Mesenteric fat pad (tissue), 1 donor: ENCODE measurements at places on chromosomes 6 and 20.

DNA sequence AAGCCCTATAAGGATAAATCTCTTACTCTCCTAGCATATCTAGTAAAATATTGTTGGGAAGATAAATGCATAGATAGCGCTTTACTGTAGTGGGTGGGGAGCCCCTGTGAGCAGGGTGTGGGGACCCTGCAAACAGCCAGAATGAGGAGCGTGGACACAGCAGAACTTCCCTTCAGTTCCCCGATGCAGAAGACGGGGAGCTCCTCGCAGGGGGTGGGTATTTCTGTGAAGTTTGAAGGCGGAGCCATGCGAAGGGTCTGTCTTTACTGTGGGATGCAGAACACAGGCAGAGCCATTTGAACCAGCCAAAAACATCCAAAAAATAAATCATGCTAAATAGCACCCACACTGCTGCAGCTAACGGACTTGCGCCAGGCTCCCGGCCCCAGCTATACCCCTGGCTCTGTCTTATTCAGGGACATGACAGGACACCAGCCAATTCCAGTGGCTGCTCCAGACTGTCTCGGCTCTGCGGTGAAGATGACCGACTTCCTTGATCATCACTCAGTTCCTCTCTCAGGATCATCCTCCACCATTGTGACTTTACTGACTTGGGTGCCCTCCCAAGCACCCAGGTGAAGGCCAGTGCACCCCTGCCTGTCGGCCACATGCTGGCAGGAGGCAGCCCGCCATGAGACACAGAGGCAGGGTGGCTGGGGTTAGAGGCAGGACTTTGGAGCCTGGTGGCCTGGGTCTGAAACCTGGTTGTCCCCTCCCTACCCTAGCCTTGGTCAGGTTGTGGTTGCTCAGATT, 134.5 kb downstream of the SMOC2 start:
- DNase-seq, result no peak

- DNase-seq, result no peak
Measured at GRCh38 chr6:80742481-80742880, 636.0 kb downstream of the BCKDHB start.

DNA sequence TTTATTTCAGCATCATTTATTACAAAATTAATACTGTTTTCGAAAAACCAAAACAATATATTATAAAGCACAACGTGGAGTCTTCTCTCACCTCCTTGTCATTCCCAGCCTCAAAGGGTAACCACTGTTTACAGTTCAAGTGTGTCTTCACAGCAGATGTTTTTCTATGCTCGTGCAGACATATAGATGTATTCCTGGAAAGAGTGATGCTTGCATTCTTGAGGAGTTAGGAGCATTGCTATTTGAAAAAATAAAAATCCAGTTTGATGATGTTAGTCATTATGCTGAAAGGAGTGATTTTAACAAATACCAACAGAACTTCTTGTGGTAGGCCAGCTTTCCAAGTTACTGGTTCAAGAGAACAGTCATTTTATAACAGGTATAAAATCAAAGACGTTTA, 234.9 kb downstream of the BCKDHB start:
- no peak for DNase-seq

- no peak for DNase-seq
Measured at GRCh38 chr6:11968241-11968806, 43.8 kb upstream of the HIVEP1 start.

DNA sequence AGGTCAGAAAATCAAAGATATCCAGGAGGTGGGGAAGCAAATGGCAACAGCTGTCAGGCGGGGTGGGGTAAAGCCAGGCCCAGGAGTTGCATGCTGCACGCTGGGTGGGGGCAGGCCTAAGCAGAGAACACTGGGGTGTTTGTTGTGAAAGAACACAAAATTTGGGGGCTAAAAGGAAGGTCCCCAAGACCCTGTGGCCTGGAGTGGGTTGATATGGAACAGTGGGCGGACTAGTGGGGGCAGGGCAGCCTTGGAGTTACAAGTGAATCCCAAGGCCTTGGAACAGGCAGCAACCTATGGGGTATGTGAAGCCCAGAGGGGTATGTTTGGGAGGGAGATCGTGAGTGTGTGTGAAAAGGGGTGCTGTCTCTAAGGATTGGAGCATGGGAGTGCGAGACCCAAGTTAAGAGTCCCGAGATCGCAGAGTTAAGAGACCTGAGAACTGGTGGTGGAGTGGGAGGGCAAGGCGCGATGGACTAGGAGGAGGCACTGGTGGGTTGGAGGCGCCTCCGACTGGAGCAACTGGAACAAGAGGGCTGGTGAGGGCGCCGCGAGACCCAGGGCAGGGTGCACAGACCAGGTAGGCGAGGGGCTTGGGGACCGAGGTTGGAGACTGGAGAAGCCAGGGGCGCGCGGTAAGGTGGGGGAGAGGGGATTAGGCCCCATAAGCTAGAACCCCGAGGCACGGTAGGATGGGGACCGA, 658 bp downstream of the CUL7 start:
- DNase-seq, result no peak

- DNase-seq, result peak; percentile 87
Measured at GRCh38 chr20:25014816-25015215, 22.3 kb upstream of the APMAP start.

- DNase-seq, result no peak
Measured at GRCh38 chr6:125746731-125747588, 2.5 kb upstream of the HEY2 start.

- no peak for DNase-seq
Measured at GRCh38 chr6:87575423-87575822, 14.4 kb downstream of the RARS2 start.

GRCh38 chr20:62473717-62474603, 1.8 kb downstream of the GATA5 start:
- no peak for DNase-seq

GRCh38 chr6:22636452-22636851, 67.1 kb downstream of the HDGFL1 start:
- no peak for DNase-seq

GRCh38 chr6:72559067-72559466, 62.8 kb upstream of the KCNQ5 start:
- no peak for DNase-seq

- no peak for DNase-seq
Measured at GRCh38 chr6:100461278-100461916, 3.3 kb downstream of the SIM1 start.

DNA sequence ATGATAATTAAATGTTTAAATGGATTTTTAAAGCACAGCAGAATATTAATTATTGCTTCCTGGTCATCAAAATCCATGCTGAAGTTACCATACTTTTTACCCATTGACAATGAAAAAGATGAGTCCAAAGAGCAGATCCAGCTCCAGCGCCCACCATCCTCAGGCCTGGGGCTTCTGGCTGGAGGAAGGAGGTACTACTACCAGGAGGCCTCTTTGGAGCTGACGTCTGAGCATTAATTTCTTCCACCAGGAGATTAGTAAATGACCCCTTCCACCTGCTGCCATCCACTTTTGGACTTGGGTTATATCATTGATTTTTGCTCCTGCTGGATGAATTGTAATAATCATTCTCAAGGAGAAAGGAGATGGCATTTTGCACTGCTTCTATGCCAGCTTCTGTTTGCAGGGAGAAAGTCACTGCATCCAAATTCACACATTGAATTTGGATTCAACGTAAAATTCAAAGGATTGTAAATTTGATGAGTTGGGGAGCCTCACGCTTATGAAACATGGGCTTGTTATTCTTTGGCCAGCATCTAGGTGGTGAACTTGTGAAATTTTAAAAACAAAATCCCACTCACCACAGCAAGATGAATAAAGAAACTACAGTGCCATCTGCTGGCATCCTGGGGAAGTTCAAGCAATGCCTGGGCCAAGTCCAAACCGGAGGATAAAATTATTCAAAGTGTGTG, 121.8 kb downstream of the SASH1 start:
- DNase-seq, result no peak

DNA sequence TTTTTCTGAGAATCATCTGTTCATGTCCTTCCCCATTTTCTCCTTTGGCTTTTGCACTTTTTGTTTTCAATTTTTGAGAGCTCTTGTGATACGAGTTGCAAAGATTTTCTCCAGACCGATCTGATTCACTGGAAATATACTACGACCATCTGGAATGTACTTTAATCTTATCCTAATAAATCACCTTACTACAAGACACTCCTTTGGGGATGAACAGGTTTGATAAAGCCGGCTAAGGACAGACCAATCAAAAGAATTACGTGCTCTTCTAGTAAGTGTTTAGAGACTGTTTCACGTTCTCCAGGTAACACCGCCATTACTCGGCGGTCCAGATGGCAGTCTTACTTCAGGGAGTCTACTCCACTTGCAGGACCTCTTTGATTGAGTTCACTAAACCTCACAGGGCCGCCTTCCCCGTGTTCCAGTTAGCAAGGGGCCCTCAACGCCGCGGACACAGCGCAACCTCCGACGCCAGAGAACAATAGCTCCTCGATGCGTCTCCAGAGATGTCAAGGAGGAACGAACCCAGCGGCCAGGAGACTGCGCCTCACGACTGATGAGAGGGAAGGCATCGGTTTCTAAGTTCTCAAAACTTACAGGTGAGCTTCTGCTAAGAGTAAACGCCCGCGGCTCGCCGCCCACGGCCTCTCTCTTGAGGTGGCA, 920 bp upstream of the WTAP start:
- DNase-seq, result no peak

- no peak for DNase-seq
Measured at GRCh38 chr6:14108571-14109410, 8.8 kb upstream of the CD83 start.

DNA sequence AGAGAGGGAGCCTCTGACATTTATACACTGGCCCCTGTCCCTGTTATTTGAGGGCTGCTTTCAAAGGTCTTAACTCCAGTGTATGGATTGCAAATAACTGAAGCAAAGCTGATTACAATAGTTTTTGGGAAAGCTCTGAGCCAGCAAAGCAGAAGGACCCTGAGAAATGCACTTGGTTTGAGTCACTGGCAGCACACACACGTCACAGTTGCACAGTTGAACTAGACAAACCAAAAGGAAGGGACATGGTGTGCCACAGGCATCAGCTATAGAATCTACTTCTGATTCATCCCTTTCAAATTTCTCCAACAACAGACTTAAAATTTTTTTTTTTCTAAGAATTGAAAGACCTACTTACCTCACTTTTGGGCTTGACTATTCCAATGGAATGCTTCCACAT, 56.4 kb downstream of the SNRNP48 start:
- no peak for DNase-seq

- DNase-seq, result no peak
Measured at GRCh38 chr6:122653094-122653493, 42.9 kb downstream of the PKIB start.

- DNase-seq, result no peak
Measured at GRCh38 chr6:101284131-101284530, 109.4 kb upstream of the GRIK2 start.

DNA sequence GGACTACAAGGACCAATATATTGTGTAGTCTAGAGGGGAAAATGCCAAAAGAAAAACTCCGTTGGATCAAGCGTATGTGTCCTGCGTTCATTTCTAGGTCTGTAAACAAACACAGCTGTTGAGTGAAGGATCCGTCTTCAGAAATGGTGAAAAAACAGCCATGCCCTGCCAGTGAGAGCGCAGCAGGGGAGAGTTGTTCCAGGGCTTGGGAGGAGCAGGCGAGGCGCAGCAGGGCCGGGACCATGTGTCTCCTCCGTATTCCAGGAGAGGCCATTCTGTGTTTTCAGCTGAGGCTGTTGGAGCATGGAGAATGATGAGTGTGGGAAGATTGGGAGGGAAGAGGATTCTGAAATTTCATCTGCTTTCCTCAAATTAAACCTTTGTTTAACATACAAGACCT, 38.0 kb downstream of the BMP6 start:
- DNase-seq, result peak; percentile 79

- DNase-seq, result no peak
Measured at GRCh38 chr20:48538058-48538825, 289.6 kb downstream of the PREX1 start.

- DNase-seq, result no peak
Measured at GRCh38 chr20:3848565-3848964, 1.9 kb downstream of the MAVS start.

DNA sequence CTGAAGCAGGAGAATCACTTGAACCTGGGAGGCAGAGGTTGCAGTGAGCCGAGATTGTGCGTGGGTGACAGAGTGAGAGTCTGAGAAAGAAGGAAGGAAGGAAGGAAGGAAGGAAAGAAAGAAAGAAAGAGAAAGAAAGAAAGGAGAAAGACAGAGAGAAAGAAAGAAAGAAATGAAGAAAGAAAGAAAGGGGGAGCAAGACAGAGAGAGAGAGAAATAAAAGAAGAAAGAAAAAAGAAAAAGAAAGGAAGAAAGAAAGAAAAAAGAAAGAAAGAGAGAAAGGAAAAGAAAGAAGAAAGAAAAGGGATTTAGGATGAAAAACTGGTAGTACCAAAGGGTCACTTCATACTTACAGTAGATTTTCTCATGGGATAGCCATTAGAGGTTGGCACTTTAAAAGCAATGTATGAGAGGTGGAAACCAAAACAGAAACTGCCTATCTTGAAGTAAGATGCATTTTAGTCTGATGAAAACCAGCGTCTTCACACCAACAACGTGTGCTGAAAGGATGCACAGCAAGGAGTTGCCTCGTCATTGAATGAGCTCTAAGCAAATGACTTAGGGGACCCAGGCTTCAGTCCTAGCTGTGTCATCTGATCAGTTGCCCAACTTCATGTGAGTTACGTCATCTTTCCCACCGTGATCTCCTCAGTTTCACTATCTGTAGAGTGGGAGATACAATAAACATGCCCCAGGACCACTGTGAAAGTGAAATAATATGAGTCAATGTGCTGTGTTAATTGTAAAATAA, 133.9 kb upstream of the NEDD9 start:
- no peak for DNase-seq

- DNase-seq, result no peak
Measured at GRCh38 chr6:30169658-30170614, 6.6 kb downstream of the TRIM15 start.

DNA sequence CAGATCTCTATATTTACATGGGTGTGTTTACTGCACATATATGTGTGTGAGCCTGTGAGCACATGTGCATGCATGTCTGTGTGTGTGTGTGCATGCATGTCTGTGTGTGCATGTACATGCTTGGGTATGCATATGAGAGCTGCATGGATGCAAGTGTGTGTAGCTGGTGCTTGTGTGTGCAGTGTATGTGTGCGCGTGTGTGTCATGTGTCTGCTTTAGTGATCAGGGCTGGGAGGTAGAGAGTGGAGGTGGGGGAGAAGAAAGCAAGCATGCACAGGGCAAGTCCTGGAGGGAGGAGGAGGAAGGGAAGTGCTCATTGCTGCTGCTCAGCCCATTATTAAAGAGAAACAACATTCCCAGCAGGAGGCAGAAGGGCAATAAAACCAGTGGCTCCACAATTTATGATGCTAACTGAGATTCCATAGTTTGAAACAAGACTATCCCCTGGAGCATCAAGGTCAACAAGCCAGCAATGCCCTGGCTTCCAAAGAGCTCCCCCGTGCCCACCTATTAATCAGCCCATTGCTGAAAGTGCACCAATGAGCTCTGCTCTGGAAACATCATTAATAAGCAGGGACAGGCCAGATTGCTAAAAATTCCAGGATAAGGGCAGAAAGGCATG, 414.0 kb downstream of the MAFB start:
- DNase-seq, result no peak

DNA sequence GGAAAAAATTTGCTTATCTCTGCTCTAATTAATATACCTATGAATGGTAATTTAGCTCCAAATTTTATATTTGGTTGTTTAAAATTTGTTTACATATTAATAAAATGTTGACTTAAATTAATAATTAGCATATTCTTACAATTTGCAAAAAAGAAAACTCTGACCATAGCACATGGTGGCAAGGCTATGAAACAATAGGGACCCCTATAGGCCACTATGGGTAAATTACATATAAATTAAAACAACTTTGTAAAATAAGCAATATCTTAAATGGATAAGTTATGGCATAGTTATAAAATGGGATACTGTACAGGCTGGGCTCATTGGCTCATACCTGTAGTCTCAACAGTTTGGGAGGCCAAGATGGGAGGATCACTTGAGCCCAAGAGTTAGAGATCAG, 76.0 kb downstream of the MKKS start:
- DNase-seq, result no peak
